ENCODE measurements at places on chromosomes 2 and 18.

DNA sequence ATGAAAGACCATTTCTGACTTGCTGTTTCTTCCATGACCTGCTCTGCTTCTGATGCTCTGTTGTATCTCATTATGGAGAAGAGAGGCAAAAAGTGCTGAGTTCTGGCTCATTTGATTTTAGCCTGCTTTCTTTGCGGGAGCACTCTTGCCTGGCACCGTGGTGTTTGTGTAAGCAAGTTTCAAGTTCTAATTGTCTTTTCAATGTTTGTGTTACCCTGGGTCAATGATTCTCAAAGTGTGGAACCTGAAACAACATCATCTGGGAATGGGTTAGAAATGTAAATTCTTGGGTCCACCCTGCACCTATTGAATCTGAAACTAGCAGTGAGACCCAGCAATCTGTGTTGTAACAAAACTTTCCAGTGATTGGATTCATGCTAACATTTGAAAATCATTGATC is 85.5 kb upstream of the STON1 start:
- no peak for DNase-seq

- no peak for DNase-seq
These were observed 15.4 kb upstream of the STAT1 start for GRCh38 chr2:191029280-191029950.

DNA sequence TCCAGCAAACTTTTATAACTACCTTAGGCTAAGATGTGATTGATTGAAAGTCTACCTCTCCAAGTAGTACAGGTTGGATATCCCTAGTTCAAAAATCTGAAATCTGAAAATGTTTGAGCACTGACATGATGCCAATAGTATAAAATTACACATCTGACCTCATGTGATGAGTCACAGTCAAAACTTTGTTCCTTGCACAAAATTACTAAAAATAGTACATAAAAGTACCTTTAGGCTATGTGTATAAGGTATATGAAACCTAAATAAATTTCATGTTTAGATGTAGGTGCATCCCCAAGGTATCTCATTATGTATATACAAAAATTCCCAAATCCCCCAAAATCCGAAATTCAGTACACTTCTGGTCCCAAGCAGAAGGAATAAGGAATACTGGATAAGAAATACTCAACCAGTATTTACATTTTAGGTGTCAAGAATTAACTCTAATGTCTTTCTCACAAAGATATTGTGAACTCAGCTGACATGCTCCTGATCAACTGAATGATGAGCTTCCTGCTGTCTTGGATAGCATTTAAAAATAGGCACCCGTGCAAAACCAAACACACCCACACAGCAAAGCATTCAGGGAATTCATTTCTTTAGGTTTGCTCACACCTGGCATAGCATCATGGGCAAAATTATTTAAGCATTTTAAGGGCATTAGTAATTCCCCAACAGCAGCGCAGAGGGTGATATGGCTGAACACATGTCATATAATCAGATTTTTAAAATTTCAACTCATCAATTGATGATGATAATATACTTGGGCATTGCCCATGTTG is 497.4 kb upstream of the MEIS1 start:
- DNase-seq: no peak

GRCh38 chr2:142100970-142101369 is 29.8 kb downstream of the LRP1B start:
- DNase-seq: no peak

DNA sequence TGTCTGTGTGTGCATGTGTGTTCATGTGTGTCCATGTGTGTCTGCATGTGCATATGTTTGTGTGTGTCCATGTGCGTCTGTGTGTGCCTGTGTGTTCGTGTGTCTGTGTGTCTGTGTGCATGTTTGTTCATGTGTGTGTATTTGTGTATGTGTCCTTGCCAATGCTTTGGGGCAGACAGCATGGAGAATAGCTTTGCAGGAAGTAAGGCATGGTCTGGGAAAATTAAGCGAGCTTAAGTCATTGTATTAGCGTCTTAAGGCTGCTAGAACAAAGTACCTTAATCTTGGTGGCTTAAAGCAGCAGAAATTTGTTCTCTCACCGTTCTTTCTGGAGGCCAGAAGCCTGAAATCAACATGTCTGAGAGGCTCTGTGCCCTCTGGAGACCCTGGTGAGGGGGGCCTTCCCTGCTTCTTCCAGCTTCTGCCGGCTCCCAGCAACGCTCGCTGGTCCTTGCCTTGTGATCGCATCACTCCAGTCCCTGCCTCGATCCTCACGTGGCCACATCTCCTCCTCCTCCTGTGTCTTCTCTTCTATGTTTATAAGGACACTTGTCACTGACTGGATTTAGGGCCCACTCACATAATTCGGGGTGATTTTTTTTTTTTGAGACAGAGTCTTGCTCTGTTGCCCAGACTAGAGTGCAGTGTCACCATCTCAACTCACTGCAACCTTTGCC is 3.8 kb downstream of the NEU2 start:
- no peak for DNase-seq

- DNase-seq: no peak
These were observed 48.2 kb downstream of the CRIM1 start for GRCh38 chr2:36403675-36404230.

DNA sequence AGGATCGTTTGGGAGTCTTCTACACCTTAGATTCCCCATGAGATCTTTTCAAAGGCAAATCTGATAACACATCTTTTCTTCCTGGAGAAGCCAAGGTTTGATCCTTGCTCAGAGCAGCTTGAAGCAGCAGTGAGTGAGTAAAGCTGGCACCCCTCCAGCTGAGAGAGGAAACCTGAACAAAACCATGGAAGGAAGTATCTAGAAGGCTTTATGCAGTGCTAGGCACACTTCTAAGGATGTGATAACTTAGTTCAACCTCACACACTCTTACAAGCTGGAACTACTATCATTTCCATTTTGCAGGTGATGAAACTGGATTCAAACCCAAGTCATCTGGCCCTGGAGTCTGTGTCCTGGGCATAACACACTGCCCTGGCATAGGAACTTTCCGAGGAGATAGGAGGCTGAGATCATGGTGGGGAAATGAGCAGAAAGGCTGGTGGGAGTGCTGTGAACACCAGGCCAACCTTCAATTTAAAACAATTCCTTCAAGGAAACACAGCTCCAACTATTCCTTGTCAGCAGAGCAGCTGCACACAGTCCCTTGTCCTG is 71.2 kb downstream of the CTAGE1 start:
- DNase-seq: peak; percentile 46

- DNase-seq: no peak
These were observed 64.4 kb downstream of the COL5A2 start for GRCh38 chr2:189115126-189115525.

GRCh38 chr2:48412443-48413250 is 117.3 kb upstream of the STON1 start:
- no peak for DNase-seq

GRCh38 chr18:71242981-71243380 is 954.1 kb downstream of the SOCS6 start:
- no peak for DNase-seq

- DNase-seq: no peak
These were observed 240.8 kb downstream of the BCL11A start for GRCh38 chr2:60312618-60313017.
